ENCODE measurements at places on chromosomes 4 and X.
A peak's percentile ranks its signal among the peaks of the same experiment; 100 is the strongest.

DNA sequence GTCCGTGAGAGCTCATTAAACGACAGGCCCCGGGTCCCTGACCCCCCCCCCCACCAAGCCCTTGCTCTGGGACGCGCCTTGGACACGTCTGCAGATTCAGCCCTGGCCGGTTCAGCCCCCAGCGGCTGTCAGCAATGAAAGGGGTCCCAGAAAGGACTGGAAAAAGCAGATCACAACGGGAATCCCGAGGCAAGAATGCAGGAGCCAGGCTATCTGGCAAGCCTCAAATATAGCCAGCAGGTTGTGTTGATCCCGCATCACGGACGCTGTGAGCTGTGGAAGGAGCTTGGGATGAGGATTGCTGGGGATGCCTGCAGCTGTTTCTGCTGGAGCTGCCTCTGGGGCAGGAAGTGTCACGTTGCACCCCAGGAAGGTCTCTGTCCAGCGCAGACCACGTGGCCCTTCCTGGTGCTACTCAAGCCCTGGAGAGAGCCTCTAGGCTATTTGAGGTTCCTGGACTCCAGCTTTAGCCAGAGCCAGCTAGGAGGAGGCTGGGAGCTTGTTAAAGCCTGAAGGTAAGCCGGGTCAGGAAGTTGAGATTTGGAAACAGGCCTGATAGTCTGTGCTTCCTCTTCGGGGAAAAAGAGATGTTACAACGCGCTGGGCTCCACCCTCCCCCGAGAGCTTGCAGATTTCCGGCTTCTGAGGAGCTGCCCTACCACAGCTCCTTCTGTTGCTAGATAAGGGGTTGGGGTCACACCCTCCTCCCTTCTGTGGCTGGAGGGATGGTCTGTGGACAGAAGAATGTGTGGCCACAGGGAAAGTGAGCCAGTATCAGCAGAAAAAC is 19.3 kb upstream of the CSF2RA start:
- no peak for DNase-seq

GRCh38 chrX:107851215-107851614 is 25.5 kb downstream of the MID2 start:
- DNase-seq: peak; percentile 10

DNA sequence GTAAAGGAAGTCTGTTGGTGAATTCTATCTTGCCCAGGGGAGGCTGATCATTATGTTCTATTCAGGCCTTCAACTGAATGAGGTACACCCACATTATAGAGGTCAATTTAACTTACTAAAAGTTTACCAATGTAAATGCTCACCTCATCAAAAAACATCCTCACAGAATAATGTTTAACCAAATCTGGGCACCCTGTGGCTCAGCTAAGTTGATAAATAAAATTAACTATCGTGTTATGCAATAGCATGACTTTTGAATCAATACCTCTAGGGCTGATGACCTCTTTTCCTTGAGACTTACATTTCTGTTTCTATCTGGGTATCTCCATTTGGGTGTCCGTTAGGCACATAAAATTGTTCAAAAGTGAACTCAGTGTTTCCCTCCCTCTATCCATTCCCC is 203.1 kb downstream of the TEX13C start:
- DNase-seq: no peak

- DNase-seq: no peak
Observed at GRCh38 chr4:76569225-76569624, 134.2 kb downstream of the SHROOM3 start.

DNA sequence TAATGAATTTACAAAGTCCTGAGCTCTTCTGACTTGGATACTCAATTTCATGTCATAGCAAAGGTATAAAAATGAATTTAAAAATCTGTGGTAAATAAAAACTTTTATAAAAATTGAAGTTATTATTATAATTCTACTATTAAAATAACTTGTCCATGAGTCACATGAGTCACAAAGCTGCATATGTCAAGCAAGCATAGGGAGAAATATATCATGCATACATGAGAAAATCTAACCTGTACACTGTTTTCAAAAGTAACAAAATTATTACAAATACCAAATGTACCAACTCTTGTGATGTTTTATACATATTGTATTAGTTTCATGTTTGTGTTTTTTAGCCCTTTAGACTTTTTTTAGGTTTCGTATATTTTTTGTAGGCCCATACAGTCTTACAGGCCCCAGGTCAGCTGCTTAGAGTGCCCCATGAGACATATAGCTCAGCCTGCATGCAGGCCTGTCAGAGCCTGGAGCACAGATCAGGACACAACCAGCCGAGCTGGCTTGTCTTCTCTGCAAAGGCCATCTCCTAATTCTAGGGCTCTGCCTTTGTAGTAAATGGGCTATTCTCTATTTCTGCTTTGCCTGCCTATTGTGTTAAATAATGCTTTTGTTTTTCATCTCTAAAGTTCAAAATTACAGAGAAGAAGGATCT is 818.7 kb upstream of the TENM3 start:
- DNase-seq: no peak

DNA sequence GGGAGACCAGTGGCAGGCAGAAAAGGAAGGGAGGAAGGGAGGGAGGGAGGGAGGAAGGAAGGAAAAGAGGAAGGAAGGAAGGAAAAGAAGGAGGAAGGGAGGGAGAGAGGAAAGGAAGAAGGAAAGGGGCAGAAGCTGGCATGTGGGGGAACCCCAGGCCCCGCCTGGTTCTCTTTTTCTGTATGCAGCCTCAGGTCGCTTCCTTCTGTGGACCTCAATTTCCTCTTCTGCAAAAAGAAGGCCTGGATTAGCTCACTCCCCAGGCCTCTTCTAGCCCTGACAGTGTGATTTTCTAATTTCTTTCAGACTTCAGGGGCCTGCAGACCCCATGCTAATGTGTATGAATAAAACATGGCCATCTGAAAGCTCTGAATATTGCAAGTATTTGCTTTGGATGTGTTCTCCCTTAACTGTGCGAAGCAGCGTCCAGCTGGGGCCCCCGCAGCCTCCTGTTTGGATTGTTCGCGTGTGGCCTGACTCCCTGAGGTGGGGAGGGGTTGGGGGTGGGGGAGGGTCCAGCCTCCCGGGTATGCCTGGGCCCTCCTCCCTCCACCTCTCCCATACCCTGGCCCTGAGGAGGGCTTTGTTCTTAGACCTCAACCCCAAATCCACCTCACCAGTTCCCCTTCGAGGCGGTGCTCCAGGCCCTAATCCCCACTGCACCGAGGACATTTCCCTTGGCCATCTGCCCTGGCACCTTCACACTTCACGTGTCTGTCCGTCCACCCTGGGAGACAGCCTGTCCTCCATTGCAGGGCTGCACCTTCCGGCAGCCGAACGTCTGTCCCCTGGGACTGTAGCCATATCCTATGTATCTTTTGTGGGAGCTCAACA is 199.9 kb upstream of the ATP6AP2 start:
- DNase-seq: no peak

DNA sequence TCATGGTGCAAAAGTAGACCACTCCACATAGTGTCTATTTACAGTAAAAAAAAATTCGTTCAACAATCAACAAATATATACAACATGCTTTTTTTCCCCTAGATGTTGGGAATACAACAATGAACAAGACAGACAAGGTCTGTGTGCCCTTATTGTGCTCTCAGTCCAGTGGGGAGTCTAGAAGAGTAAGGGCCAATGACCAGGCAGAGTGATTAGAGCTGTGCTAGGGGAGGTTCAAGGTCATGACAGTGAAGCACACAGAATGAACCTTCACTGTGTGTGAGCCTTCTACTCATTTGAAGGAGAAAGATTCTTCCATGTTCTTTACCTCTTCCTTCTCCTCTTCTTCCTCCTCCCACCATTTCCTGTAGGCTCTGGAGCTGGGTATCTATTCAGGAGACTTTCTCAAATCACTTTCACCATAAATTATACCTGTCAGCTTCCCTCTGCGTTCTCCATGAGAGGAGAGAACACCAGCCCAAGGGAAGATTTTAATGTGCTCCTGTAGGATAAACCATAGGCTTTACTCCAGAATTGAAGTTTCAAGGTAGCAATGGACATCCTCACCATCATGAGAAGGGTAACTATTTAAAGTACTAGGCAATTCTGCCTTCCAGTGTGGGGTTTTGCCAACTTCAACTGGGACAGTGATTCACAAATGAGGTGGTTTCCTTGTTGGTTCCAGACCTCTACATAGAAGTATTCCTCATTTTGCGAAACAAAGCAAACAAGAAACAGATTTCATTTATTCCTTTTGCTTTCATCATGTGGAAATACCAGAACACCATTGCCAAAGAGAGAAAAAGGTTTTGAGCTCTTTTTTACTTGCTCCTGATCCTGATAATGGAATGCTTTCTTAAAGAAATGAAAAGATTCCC is 246.9 kb upstream of the GPC4 start:
- DNase-seq: peak; percentile 44

- DNase-seq: peak; percentile 73
Observed at GRCh38 chr4:13933191-13933590, 305.7 kb upstream of the BOD1L1 start.

- DNase-seq: peak; percentile 84
Observed at GRCh38 chr4:3041192-3042142, 32.9 kb downstream of the HTT-AS start.

- DNase-seq: peak; percentile 24
Observed at GRCh38 chr4:55910140-55910539, 38.6 kb upstream of the CEP135 start.

DNA sequence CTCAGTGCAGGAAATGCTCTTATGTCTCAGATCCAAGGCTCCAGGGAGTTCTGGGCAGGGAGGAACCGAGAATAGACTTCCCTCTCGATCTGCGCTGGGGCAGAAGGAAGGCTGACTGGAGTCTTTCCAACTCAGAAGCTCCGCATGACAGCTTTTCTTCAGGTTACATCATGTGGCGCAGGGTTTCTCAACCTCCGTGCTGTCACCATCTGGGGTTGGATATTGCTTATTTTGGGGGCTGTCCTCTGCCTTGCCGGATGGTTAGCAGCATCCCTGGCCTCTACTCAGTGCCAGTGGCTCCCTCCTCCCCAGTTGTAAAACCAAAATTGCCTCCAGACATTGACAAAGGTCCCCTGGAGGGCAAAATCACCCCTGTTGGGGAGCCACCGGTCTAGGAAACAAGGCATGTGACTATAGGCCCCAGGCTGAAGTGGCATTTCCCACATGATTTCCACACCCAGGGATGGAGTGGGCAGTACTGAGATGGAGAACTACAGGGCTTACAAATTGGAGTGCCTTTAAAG is 21.4 kb downstream of the REELD1 start:
- DNase-seq: no peak

DNA sequence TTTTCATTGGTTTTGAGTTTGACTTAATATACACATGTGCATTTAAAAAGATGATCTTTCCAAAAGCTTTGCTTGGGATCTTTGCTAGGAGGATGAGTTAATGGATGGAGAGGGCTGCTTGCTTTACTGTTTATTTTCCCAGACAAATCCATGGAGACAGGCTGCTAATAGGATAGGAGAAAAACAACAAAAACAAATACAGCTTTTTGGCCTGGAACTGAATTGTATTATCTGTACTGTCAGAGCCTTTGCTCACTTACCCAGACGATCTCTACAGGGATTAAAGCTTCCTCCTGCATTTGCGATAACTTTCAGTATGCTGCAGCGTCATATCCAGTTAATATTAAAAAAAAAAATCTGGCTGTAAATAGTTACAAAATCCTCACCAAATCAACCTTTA is 190.8 kb upstream of the NUDT6 start:
- no peak for DNase-seq

- peak; percentile 46 for DNase-seq
Observed at GRCh38 chrX:15336023-15336413, 695 bp upstream of the PIGA start.

- DNase-seq: no peak
Observed at GRCh38 chrX:49042581-49043219, 457 bp downstream of the TFE3 start.

DNA sequence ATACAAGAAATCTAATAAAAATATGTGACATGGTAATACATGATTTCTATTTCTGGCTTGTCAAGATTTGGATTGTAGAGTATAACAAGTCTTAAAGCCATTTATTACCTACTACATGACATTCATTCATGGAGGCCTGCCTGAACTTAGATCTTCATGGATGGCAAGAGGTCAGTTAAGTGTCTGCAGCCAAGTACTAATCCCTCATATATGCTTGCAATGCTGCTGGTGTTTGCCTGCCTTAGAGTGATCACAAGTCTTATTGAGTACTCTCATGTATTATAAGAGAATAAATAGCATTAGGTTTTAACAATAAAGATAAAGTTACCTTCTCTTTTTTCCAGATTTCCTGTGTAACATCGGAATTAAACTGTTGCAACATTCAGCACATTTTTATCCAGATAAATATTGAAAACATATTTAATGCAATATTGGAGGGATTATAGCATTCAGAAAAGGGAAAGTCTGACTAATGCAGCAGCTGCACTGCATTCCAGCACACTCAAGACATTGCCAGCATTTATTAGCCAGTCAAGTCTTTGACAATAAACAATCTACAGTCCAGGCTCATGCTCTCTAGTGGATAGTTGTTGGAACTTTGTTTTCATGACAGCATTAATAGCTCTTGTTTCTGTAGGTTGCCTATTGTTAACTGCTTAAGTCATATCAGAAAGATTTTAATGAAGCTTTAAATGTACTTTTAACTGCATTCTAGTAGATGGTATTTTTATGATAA is 737.1 kb downstream of the FAT4 start:
- peak; percentile 58 for DNase-seq

- peak; percentile 37 for DNase-seq
Observed at GRCh38 chr4:40185830-40186664, 10.8 kb upstream of the RHOH start.

DNA sequence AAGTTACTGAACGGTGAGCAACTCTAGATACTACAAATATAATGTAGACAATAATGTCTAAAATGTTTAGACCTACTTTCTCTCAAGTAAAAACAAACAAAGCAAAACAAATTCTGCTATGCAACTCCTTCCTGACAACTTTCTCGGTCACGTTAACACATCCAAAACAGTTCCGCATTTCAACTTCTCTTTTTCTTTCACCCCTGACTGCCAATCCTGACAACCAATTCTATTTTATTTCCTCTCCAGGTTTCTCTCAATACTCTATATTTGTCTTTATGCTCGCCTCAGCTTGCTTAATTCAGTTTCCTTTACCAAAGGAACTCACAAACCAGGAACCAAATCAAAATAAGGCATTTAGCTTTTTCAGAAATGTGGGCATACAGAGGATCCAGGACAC is 513.0 kb downstream of the FSTL5 start:
- no peak for DNase-seq

- DNase-seq: peak; percentile 38
Observed at GRCh38 chr4:15649914-15650545, 5.1 kb downstream of the FBXL5 start.

- DNase-seq: peak; percentile 12
Observed at GRCh38 chr4:155342142-155342541, 34.6 kb downstream of the MAP9 start.

DNA sequence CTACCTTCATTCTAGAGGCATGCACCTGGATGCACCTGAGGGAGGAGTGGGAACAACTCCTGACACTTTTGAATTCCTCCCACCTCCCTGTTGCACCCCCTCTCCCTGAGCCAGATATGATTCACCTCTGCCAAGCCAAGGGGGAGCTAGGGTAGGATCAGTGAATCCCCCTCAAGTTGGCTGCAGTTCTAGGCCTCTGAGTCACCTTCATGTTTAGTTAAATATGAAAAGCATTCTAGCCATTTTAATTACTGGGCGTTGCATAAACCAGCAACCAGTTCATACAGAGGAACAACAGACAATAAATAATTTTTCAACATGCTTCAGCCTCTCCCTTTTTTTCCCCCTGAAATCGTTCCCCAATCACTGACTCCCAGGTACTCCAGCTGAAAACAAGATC is 1440.2 kb downstream of the ADGRL3 start:
- DNase-seq: peak; percentile 1
